ENCODE measurements at places on chromosomes 3 and 15.

DNA sequence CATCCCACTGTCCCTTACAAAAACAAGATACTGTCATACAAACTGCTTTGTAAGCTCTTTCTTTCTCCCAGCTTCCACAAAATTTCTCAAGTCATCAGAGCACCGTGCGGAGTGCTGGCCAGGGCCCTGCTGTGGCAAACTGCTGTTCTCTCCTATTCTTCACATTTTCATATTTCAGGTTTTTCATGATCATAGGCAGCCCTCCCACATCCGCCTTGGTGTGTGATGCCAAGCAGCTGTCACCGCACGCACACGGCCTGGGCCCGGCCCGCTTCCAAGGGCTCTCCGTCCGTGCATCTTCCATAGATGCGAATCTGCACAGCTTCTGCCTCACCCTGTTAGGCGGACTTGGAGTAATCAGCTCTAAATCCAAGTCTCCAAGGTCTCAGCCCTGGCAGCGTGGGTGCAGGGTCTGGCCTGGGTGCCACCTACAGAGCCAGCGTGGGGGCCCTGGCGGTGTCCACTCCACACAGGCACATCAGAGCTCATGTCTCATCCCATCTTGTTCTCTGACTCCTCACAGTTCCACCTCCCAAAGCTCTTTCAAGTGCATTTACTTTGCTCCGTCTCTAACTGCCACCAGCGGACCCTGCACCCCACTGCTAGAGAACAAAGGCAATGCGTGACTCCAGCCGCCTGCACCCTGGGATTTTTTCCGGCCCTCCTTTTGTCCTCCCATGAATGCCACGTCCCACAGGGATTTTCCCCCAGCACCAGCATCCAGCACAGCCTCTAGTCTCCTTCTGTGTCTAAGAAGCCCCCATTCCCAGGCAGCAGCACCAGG lies 27.2 kb downstream of the CYFIP1 start:
- DNase-seq = no peak

- DNase-seq = peak; percentile 71
These were observed 915 bp upstream of the CALML4 start for GRCh38 chr15:68205954-68206539.

GRCh38 chr3:134344560-134344959 lies 29.7 kb downstream of the AMOTL2 start:
- DNase-seq = peak; percentile 13

DNA sequence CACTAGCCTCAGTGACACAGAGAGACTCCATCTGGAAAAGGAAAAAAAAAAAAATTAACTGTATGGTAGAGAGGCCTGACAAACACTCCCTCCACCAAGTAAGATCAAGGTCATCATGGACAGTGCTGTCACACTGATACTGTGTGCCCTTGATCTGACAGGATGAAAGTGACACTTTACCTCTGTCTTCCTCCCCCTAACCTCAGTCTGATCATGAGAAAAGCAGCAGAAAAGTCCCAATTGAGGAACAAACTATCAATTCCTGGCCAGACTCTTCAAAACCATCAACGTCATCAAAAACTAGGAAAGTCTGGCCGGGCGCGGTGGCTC lies 26.7 kb downstream of the PGPEP1L start:
- no peak for DNase-seq

- DNase-seq = no peak
These were observed 8.5 kb upstream of the HACD2 start for GRCh38 chr3:123593381-123593780.

DNA sequence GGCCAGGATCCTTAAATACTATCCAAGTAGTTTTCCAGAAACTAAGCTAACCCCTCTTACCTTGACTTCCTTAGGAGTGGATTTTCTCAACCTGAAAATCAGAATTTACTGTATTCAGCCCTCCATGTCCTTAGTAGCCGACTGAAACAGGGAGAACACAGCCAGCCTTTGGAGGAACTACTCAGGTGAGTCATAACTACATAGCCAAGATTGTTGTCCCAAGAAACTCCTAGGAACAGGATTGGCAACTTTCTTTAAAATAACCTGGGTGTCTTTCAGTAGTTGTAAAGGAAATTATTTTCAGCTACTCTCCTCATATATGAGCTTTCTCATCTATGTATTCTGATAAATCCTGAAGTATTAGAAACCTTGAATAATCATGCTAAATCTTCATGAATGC lies 22.3 kb downstream of the FANCD2OS start:
- DNase-seq = no peak

- no peak for DNase-seq
These were observed 17.5 kb downstream of the USP13 start for GRCh38 chr3:179670311-179670710.

DNA sequence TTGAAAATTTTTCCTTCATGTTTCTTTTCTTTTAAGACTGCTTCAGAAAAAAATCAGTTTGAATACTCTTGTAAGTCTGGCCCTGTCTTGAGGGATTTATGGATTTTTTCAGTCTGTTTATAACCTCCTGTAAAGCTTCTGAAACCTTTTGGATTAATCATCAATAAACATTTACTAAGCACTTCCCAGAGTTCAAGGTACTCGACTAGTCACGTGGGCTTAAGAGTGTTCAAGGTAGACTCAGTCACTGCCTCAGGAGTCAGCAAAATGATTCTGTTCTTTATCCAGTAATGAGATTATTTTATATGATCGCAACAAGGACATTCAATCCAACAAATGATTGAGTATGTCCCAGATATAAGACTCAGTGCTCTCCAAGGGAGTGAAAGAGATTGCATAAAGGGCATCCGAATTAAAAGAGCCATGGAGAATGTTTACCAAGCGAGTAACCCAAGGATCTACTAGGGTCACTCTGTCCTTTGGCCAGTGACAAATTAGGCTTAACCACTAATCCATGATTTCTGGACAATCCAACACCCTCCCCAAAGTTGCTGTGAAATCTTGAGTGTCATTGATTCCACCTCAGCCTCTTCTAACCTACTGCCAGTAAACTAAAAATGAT lies 726.6 kb upstream of the NAALADL2 start:
- no peak for DNase-seq

DNA sequence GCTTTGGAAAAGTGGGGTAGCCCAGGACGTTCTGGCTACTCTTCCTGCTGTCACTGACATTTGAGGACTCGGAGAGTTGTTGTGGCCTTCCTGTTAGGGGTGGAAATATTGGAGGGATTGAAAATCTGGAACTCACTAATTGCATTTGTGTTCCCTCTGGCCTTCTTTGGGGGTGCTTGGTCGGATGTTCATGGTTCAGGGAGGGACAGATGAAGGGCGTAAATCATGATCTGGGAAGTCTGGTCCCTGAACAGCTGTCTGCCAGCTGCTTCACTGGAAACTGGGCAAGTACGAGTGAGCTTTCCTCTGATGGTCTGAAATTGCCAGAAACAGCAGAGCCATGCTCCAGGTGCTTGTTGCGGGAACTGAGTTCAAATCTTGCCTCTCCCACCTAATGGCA lies 327.8 kb upstream of the C2CD4B start:
- peak; percentile 80 for DNase-seq

GRCh38 chr3:103406320-103406850 lies 971.6 kb downstream of the ZPLD1 start:
- DNase-seq = no peak

DNA sequence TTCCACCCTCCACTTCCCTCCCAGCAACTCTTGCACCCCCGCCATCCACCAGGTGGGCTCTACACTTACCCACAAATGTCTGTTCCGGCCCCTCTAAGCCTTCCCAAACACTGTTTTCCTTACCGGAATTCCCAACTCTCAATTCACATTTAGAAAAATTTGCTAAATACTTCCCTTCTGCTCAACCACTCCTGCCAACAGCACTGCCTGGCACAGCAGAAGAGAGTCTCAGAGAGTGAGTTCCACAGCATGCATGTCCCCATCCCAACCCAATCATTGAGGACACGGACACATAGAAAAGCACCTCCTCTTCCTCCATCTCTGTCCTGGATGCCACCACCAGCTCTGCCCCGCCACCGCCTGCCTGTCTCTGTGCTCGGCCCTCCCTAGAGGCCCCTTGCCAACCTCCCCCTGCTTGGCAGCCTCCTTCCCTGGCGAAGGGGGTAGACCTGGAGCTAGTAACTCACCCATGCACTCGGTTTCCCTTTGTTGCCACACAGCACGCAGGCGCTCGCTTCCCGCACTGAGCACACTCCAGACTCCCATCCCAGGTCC lies 66.2 kb upstream of the SLC6A1 start:
- no peak for DNase-seq

DNA sequence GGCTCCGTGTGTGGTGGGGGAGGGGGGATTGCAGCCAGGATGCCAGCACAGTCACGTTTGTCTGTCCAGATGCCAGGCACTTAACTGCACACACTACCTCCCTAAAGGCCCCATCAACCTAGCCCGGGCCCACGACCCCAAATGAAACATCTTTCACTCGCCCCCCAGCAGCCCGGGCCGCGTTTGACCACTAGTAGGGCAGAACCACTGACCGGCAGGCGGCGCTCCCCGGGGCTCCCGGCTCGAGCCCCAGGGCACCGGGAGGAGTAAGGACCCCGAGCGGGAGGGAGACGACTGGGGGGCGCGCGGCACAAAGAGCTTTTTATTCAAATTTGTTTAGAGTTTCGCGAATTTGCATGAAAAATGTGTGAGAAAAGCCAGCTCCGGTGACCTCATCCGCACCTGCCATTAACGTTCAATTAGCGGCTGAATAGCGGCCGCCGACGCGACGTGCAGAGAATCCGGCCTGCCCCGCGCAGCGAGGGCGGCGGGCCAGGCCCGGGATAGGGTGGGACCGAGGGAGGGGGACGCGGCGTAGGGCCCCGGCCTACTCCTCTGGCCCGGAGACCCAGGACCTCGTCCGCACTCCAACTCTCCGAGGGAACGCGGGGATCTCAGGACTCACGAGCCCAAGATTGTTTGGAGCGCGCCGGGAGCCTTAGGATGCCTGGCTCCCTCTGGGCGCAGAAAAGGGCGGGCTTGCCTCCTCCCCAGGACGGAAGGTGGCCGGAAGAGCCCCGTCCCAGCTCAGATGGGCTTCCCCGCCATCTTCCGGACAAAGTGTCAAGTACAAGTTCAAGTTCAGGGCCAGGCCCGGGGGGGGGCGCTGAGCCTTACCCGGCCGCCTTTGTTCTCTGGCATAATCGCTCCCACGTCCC lies 64.9 kb upstream of the POLG start:
- no peak for DNase-seq

- DNase-seq = peak; percentile 54
These were observed 28.3 kb upstream of the ALDH1L1 start for GRCh38 chr3:126208606-126209256.

- DNase-seq = no peak
These were observed 9.5 kb downstream of the TADA3 start for GRCh38 chr3:9782770-9783169.

- DNase-seq = no peak
These were observed 1097.1 kb downstream of the ROBO1 start for GRCh38 chr3:78670746-78671145.

- no peak for DNase-seq
These were observed 73.6 kb downstream of the OXSM start for GRCh38 chr3:25863416-25863959.

GRCh38 chr3:9889405-9889804 lies 1.0 kb upstream of the JAGN1 start:
- no peak for DNase-seq

GRCh38 chr3:184583578-184584451 lies 22.2 kb downstream of the EPHB3 start:
- no peak for DNase-seq

GRCh38 chr3:133401374-133402135 lies 1.7 kb downstream of the BFSP2 start:
- peak; percentile 61 for DNase-seq

DNA sequence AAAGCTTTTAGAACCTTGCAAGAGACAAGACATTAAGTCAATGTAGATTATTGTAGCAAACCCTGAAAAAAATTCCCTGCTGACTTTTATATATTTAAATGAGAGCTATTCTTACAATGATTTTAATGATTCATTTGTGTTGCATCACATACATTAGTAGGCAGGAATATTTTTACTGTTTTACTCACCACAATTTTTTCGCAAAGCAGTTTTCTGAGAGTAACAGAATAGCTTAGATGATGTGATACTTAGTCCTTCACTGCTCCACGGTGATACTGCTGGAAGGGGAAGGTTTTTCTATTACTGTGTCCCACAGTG lies 43.9 kb upstream of the CLRN1 start:
- DNase-seq = no peak

- no peak for DNase-seq
These were observed 124.3 kb downstream of the ISL2 start for GRCh38 chr15:76460871-76461270.

DNA sequence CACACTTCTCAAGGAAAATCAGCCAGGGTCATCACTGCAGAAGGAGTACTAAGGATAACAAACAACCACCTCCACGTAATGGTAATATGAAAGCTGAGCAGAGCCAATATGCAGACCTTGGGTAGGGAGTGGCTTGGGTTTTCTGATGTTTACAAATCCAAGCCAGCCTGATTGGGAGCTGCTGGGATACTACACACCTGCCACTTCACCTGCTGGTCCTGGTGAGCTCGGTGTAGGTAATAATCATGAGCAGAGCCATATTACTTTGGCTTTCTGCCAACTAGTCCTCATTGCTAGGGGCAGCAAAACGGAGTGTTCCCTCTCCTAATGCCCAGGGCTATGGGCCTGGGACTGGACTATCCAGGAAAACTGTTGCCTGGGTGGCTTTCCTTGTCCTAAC lies 433.5 kb upstream of the PPP2R3A start:
- DNase-seq = no peak

GRCh38 chr3:143266511-143266910 lies 146.9 kb downstream of the CHST2 start:
- peak; percentile 45 for DNase-seq
